ENCODE measurements at places on chromosomes 12 and 14.

GRCh38 chr12:3705354-3705675 is 47.6 kb downstream of the CRACR2A start:
- no peak for DNase-seq

DNA sequence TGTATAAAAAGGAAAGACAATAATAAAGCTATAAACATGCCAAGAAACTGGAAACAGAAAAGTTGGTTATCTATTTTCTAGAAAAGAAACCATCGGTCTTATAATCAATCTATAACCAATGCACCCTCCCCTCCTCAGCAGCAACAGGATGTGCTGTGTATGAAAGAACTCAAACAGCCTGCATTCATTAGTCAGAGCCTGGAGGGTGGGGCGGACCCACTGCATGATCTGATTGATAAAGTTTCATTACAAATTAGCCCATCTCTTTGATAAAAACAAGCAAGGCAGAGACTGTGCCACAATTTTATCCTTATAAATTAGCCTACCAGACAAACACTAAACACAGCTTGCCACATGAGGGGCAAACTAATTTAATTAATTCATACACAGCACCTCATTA is 448.1 kb downstream of the BCAT1 start:
- DNase-seq = no peak

GRCh38 chr12:2341871-2342270 is 289.1 kb downstream of the CACNA1C start:
- DNase-seq = peak; percentile 80

DNA sequence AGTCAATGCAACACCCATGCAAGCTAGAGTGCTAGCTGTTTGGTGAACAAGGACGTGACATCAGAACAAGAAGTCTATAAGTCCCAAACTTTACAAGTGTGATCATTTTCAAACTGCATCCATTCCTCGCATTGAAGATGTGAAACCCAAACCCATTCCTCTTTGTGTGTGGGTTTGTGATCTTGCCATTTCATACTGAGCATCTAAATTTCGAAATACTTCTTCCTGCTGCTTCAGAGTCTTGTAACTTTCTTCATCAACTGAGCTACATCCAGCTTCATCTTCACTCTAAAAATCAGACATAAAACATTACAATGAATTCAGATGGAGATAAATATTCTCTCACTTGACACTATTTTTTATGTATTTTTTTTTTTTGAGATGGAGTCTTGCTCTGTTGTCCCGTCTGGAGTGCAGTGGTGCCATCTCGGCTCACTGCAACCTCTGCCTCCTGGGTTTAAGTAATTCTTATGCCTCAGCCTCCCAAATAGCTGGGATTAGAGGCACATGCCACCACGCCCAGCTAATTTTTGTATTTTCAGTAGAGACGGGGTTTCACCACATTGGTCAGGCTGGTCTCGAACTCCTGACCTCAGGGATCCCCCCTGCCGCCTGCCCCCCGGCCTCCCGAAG is 4.8 kb upstream of the ZCCHC8 start:
- DNase-seq = no peak

- DNase-seq = no peak
Measured at GRCh38 chr12:104641862-104642261, 185.1 kb downstream of the CHST11 start.

DNA sequence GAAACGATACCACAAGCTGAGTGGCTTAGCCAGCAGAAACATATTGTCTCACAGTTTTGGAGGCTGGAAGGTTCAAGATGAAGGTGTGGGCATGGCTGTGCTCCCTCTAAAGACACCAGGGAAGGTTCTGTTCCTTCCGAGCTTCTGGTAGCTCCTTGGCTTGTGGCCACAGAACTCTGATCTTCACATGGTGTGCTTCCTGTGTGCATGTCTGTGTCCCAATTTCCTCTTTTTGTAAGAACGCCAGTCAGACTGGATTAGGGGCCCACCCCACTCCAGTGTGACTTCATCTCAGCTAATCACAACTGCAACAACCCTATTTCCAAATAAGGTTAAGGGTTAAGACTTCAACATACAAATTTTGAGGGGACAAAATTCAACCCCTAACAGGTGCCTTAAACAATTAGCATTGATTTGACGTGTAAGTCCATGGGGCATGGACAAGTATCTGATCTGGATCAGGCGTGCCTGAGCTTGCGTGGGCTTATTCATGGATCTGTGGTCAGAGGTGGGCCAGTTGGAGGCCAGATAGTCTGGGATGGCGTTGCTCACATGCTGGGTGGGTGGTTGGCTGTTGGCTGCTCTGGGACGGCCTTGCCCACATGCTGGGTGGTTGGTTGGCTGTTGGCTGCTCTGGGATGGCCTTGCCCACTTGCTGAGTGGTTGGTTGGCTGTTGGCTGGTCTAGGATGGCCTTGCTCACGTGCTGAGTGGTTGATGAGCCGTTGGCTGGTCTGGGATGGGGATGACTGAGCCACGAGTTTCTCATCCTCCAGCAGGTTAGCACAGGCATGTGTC is 88.5 kb downstream of the LGMN start:
- no peak for DNase-seq

- no peak for DNase-seq
Measured at GRCh38 chr14:68679746-68680467, 113.0 kb downstream of the ZFP36L1 start.

DNA sequence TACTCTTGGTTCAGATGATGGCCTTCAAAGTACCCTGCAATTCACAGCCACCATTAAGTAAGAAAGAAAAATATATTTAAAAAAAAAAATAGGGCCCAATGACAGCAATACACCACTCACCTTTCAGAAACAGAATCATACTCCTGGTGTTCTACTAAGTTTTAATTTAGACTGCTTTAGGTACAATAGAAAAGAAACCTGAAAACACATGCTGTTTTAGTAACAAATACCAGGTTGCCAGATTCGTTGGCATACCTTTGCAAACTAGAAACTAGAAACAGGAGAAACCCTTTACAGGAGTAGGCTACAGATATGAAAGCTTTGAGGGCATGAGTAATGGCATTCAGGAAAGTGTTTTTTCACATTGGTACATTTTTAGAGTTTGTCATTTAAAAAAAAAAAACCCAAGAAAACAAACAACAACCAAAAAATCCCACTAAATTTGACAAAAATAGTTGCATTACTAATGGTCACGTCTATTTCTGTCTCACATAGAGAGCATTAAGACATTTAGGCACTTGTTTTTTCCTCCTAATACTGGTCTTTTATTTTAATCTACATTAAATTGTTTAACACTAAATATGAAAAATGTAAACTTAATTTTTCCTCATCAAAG is 4.0 kb downstream of the SIX1 start:
- DNase-seq = no peak

DNA sequence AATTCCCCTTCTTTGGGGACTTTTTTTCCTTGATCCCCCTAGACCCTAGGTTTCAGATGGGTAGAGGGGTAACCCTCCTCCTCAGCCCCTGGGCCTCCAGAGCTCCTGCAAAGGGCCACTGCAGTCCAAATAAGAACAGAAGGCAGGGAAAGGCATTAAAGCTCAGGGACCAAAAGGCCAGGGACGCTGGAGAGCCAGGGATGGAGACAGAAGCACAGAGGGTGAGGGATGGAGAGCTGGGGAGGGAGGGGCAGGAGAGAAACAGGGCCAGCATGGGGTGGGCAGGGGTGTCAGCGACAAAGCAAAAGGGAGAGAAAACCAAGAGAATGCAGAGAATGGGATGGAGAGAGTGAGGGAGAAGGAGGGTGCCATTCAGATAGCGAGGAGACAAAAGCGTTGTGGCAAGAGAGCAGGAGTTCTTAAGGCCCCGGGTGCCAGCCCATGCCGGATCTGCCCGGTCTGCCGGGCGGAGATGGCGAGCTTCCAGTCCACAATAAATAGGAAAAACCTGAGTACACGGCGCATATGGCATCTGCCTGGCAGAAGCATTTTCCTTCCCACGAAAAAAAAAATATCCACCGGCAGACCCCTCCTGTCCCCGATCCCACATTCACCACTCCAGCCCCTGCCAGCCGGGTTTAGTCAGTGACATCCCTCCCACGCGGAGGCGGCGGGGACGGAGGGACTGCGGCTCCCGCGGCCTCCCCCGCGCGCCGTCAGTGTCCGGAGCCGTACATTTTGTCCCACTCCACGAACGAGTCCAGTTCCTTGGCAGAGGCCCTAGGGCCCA is 28.6 kb downstream of the FIGNL2 start:
- DNase-seq = peak; percentile 23

DNA sequence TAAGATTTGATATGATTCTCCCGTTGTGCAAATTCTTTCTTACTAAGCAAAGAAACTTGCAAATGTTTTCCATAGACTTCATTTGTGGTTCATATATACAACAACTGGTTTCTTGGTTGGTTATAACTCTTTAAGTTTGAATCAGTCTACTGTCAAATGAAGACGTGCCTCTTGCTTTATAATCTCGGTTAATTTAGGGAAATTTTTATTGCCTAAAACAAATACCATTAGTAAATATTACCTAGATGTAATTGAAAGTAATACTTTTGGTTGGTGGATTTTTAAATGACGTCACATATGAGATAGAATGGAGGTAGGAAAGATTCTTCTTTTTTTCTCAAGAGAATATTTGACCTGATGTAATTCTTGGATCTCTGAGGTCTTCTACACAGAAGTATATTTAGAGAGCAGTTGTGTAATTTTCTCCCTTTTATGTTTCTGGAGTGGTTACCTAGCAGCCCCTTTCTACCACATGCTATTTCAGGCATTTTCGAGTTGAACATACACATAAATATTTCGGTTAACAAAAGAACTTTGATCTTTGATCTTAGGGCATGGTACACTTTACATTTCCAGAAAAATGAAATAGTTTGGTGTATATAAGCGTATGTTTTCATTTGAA is 1.7 kb downstream of the ATF7IP start:
- peak; percentile 23 for DNase-seq

DNA sequence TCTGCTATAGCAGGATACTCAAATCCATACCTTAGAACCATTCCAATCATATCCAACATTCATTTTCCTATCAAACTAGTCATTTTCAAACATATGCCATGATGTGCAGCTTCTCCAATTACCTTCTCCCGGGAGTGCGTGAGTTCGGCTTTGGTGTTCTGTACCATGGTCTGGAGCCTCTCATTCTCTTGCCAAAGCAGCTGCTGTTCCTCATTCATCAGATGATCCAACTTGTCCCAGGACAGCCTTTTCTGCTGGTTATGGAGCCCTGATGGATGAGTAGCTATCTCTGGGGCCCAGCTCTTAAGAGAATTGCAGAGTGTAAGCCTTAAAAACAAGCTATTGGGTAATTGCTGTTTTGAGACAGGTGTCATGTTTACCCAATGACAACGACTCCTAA is 71.1 kb upstream of the SAV1 start:
- DNase-seq = no peak

GRCh38 chr12:6782850-6783566 is 6.3 kb upstream of the CD4 start:
- DNase-seq = no peak

DNA sequence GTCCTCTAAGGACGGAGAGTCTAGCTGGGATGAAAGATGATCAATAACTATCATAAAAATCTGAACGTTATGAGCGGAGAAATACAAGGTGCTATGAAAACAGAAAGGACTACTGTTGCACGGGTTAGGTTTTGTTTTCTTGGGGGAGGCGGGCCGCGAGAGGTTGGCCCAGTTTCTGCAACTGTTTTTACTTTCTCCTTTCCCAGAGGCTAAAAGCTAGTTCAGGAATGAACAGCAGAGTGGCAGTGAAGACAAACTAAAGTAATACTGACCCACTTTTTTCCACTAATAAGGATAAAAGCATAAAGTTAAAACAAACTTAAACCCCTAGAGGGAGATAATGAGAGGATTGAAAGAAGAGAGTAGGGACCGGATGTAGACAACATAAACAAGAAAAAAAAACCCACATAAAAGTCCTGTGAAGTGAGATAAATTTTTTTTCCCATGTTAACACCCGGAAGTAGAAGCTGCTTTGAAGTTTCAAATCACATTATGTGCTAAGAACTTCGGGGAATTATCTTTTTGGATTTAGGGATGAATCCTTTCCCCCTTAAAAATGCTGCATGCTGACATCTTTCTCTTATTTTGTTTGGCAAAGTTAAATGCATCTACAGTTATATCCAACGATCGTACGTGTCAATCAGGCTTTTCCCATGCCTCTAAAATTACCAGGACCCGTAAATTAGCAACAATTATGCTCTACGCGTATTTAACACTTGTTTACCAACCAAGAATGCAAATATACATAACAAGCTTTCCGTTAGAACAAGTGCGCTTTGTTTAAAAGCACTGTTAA is 1.0 kb upstream of the CDK17 start:
- peak; percentile 79 for DNase-seq

- no peak for DNase-seq
Measured at GRCh38 chr14:40525314-40525713, 1081.4 kb upstream of the LRFN5 start.

GRCh38 chr12:40226705-40227104 is 1.9 kb downstream of the LRRK2 start:
- peak; percentile 59 for DNase-seq

DNA sequence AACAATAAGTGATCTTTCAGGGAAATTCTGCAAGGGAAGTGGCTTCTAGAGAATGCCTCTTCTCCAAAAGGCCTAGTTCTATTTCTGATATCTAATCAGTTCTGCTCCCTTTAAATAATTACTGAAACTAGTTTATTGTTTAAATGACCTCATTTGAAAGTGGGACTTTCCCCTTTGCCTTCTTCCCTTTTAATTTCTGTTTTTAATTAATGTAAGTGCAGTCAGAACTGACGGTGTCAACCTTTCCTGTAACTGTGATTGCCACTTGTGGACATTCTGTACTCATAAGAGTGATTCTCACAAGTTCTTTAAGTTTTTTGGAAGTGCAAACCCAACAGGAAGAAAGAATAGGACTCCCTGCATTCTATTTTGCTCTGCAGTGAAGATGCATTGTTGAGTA is 265.3 kb upstream of the PLEKHG7 start:
- no peak for DNase-seq

- DNase-seq = no peak
Measured at GRCh38 chr14:98210045-98210672, 1061.8 kb downstream of the BCL11B start.

GRCh38 chr12:121145221-121145620 is 12.5 kb downstream of the P2RX7 start:
- no peak for DNase-seq

DNA sequence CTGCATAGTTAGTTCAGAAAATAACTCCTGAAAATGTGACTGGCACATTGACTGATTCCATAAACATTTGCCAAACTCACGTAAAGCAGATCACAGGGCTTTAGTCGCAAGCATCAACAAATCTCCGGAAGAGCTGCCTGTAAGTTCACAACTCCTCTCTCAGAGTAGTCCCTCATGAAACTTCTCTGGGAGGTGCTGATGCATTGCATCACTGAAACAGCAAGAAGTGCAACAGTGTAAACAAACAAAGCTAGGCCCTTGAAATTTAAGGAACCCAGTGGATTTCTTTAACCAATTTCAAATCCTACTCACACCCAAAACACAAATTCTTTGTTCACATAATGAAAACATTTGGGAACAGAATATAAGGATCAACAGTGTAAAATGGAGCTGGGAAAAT is 1691.7 kb upstream of the FLRT2 start:
- no peak for DNase-seq

DNA sequence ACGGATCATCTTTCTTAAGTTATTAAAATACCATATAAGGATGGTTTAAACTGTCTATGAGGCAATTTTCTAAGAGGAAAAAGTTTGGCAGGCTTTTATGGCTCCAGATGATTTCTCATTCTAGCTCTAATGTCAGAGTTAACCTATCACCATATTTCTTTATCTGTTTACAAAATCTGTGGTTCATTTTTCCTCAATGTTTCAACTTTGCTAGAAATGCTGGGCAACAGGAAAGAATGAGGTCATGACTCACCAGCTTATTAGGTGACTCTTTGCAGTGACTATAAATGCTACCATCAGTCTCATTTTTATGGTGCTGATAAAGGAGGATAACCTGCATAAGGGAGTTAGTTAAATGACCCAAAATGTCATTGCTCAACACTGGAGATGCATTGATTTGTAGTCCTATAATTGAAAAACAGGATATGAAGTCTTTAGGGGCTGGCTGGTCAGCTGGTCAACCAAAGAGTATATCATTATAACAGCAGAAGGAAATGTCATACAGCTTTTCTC is 45.3 kb upstream of the RAP1B start:
- DNase-seq = peak; percentile 86
